ENCODE measurements at places on chromosomes 7 and 10.

- DNase-seq = no peak
These were observed 537.3 kb upstream of the MGMT start for GRCh38 chr10:128929767-128930166.

DNA sequence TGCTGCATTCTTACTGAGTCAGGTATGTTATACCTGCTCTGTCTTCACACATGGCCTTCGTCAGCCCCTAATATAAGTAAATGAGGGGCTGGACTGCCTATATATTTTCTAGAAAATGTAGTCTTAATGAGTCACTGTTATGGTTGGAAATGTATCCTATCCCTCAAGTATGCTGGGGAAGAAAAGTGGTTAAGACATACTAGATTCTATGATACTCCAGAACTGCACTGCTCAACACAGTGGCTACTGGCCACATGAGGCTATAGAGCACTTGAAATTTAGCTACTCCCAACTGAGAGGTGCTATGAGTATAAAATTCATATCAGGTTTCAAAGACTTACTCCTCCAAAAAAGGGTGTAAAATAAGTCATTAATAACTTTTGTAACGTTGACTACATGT is 104.3 kb upstream of the STEAP1B start:
- DNase-seq = no peak

DNA sequence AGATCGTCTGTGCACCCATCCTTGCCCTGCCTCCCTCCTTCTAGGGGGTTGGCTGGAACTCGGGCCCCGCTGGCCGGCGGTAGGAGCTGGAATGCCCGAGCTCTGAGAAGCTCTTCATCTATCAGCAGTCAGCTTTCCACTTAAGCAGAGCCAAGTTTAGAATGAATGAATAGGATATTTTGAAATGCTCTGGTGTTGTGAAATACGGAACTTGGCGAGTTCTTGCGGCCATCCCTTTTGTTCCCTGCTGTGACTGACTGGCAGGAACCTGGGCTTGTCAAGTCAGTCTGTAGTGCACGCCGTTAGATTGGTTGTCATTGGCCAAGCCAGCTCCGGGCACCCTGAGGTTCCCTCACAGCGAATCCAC is 33.3 kb downstream of the FOXK1 start:
- DNase-seq = no peak

DNA sequence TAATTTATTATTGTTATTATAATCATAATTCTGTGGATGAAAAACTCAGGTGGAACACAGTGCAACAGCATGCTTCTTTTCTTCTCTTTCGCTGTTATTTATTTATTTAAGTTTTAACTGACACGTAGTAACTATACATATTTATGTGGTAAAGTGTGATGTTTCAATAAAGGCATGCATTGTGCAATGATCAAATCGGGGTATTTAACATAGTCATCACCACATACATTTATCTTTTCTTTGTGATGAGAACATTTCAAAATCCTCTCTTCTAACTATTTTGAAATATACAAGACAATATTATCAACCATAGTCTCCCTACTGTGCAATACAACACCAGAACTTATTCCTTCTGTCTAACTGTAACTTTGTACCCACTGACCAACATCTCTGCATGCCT is 152.5 kb upstream of the LYZL1 start:
- DNase-seq = no peak

DNA sequence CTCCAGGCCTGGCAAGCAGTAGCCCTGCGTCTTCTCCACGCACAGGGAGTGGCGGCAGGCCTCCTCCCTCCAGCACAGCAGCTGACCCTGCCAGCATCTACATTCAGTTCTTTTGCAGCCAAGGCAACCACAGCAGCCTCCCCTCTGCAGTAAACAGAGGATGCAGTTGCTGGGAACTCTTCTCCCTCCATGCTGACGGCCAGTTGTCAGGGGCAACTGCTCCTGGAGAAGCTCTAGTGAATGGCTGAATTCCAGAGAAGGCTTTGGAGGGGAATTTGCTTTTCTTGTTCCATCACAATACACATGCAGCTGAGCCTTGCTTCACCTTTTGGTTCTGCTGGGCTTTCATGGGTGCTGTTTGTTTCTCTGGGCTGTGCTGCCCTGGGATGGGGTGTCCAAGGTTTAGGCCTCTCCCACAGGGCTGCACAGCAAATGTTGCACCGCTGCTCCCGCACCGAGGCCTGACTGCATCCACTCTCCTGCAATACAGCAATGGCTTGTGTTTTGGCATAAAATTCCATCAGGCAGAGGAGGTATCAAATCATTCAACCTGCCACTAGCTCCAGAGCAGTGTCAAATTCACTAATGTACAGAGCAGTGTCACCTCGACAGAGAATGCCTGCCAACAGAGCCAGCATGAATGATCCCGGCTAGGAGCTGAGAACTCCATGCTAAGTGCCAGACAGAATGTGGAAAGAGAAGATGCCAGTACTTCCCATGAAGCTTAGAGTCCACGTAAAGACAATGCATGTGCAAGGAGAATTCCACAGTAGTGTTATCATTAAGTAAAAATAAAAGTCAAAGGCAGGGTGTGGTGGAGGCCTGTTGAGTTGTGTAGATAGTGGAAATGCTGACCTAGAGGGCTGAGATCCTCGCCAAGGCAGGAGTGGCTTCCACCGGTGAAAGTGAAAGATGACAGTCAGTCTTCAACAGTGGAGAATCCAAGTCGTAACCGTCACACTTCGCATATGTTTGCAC is 399.6 kb downstream of the DPP6 start:
- no peak for DNase-seq

DNA sequence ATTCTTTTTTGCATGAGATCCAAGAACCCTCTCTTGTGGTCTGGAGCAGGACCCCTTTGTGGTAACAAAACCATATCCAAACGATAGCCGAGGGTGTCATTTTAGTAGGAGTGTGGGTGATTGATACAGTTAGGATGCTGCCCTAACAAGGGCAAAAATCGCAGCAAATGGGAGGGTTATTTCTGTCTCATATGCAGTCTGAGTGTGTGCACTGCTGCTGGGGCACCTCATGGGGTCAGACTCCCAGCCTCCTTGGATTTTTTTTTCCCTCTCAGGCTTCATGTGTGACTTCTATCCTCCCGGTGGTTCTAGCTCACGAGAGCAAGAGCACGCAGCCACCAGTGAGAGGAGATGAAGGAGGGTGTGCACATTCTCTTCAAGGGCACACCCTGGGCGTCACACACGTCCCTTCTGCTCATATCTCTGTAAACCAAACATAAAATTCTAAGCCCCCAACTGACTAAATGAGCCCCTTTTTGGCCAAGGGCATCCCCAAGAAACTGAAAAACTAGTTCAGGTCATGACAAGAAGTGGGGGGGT is 28.6 kb upstream of the IL15RA start:
- DNase-seq = no peak

DNA sequence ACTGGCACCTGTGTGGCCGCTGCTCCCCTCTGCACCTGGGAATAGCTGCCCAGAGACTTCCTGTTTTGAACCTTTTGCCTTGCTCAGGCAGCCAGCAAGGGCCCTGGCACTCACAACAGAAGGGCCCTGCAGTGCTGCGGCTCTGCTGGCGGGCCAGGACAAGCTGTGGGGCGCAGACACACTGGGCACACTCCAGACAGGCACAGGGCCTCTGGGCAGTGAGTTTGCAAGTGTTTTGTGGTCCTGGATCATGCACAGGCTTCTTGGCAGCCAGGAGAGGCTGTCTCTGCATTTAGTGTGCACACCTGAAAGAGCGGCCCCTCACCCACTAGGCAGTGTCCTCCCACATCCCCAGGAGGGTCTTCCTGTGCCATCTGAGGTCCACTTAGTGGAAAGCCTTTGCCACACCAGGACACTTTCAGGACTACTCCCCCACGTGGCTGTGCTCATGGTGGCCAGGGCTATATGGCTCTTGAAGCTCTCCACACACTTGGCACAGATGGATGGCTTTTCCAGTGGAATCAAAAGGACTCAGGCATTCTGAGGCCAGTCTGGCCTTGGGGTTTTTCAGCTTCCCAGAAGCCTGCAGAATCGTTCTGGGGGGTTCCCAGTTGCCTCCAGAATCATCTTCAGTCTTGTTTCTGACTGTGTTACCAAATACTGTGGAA is 5.0 kb upstream of the ATP6V0E2 start:
- DNase-seq = no peak
